NCI-H524 treated with DMSO at 0.1 percent for 48 hours (cell line): ENCODE measurements at places on chromosomes 2 and 18.

- no peak for DNase-seq
These were observed 25.7 kb downstream of the SGPP2 start for GRCh38 chr2:222450021-222450420.

GRCh38 chr18:40812981-40813515 is 1142.0 kb upstream of the PIK3C3 start:
- no peak for DNase-seq

DNA sequence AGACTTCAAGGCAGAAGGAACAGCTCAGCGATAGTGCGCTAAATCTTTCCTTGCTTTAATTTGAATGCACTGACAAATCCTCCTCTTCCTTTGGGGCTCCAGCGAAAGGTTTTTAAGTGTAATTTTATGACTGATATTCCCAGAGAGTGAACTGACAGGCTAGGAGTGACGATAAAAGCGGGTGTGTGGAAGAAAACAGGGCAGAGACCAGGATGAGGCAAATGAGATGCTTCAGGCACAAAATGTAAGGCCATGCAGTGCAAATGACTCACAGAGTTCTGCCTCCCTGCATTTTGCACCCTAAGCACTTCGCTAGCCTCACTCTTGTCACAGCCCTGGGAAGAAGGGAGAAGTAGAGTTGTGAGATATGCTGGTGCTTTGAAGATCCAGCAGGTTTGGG is 14.7 kb downstream of the KLHL23 start:
- DNase-seq, result no peak

GRCh38 chr18:51248685-51249084 is 51.2 kb upstream of the MEX3C start:
- no peak for DNase-seq
